ENCODE measurements at places on chromosomes 12 and 14.

GRCh38 chr14:80523518-80524117 lies 312.3 kb upstream of the DIO2 start:
- no peak for DNase-seq

- no peak for DNase-seq
Measured at GRCh38 chr12:1972856-1973317, 31.4 kb downstream of the DCP1B start.

DNA sequence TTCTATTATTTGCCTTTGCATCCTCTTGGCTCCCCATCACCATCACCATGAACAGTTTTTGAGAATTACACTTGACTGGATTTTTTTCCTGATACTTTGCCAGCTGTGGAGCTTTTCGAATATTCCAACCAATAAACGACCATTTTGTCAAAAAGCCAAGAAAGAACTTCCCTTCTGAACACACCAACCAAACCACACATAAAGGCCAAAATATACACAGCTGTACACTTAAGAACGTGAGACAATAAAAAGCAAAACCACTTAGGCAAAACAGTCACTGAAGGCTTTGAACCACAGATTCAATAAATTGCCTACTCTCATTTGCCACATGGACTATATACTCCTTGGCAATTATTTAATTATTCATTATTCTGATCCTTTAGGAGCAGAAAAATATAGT lies 1.1 kb downstream of the C14orf93 start:
- no peak for DNase-seq

- no peak for DNase-seq
Measured at GRCh38 chr14:32129124-32129523, 52.0 kb downstream of the ARHGAP5 start.

GRCh38 chr12:83739607-83740006 lies 1052.9 kb downstream of the TMTC2 start:
- no peak for DNase-seq

- DNase-seq = no peak
Measured at GRCh38 chr12:64821116-64821630, 3.3 kb upstream of the TBC1D30 start.

DNA sequence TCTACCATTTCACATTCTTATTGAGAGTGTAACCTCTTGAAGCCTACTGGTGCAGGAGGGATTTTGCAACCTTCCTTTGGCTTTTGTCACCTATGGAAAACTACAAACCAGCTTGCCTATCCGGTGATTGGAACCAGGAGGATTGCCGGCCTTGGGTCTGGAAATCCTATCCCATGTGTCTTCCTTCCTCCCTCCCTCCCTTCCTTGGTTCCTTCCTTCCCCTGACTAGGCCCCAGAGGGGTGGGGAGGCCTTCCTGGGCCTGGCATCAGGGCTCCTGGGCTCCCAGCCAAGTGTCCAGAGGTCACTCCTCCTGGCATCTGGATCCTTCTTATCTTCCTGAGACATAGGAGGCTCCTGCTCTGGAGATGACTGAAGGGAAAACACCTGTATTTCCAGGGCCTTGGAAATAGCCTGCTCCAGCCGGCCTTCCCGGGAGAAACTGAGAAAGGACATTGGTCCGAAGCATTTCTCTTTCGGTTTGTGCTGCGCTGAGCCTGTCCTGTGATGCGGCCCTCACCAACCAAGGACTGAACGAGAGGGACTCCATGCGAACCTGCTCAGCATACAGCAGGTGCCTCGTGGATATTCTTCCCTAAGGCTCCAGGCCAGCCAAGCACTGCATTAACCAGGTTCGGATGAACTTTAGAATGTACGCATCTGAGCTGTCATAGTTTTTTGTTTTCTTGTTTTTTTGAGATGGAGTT lies 43.4 kb downstream of the PSMA6 start:
- peak; percentile 92 for DNase-seq

- no peak for DNase-seq
Measured at GRCh38 chr14:97293659-97294058, 496.5 kb downstream of the VRK1 start.

GRCh38 chr14:100469632-100470522 lies 117.3 kb downstream of the BEGAIN start:
- DNase-seq = no peak

GRCh38 chr12:117098361-117099217 lies 627 bp downstream of the TESC start:
- peak; percentile 41 for DNase-seq

DNA sequence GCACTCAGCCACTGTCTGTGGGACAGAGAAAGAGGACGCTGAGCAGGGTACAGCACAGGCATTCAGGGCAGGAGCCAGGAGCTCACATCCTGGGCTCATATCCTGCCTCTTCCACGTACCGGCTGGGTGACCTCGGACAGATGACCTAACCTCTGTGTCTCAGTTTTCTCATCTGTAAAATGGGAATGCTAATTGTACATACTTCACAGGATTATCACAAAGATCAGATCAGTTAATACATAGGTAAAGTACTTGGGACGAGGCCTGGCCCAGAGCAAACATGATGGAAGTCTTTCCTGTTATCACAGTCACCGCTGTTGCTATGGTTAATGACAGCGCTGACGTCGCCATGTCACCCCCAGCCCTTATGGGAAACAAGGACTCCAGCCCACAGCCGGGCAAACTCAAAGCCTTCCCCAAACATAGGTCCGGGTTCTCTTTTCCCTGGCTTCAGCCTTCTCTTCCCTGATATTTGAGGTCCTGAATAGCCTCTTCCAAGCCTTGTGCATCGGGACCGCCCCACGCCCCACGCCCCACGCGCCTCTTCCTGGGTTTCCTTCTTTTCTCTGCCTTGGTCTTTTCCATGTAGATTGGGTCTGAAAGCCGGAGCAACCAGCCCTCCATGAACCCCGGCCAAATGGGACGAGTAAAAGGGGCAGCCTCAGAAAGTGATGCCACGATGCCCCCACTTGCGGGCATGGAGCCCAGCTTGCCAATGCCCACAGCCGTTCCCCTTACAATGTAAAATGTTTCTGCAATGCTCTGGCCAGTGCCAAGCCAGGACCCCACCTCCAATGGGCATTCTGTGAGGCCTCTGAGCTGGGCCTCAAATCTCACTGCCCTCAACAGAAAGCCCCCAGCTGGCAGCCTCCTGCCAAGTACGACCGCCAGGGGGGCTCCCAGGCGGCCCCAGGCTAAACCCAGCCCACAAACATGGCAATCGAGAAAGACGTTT lies 125.4 kb downstream of the RFLNA start:
- DNase-seq = no peak

- no peak for DNase-seq
Measured at GRCh38 chr12:47824198-47824597, 4.5 kb upstream of the HDAC7 start.

DNA sequence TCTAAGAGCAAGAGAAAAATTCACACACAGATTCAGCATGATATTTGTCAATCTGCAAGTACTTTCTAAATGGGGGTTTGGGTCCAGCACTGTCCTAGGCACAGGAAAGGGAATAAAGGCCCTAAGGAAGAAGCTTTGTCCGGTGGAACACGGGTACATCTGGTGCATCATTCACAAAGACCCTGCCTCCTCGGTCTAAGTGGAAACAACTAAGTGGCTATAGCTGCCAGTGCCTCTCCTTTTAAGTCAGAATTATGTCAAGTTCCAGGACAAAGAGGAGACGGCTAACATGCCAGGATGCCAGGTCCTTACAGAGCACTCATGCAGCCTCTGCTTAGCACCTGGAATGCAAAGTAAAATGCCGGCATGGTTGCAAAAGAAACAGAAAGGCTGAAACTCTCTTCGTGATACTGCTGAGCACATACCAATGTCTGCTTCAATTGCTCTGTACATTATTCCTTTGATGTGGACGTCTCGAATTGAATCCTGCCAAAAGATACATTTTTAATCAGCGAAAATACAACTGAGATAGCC lies 47.5 kb downstream of the NT5DC3 start:
- no peak for DNase-seq

- DNase-seq = no peak
Measured at GRCh38 chr14:32183151-32184058, 18.4 kb upstream of the RNU6-7 start.

DNA sequence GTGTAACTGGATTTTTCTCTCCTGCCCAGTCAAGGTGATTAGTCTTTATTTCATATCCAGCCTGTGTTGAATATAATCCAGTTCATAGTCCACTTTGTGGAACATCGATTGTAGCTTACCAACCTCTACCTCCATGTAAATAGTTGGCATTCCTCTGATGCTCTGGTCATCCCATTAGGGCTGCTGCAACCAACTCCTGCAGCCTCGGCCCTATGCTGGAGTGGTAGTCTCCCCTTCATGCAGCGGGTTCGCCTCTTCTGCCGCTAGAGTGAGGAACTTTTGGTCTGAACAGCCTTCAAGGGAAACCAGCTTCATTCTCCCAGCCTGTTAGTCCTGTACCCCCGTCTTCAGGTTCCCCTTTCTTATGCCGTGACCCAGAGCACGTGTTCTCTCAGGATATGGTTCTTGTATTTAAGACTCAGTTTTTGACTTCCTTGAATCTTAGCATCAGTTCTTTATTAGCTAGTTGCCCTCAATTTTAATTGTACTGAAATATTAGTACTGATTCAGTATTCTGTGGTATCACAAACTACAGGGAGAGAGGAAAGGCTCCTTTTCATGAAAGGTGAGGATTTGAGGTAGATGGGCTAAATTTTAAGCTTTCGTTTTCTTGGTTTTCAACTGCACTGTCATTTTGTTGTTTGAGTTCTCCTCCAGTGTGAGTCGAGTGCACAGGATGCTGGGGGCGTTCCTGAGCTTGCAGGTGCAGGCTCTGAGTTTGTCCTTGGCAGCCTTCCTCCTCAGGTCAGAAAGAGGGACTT lies 33.2 kb downstream of the ZNF664 start:
- no peak for DNase-seq

GRCh38 chr12:14479004-14479403 lies 88.7 kb downstream of the PLBD1 start:
- no peak for DNase-seq

DNA sequence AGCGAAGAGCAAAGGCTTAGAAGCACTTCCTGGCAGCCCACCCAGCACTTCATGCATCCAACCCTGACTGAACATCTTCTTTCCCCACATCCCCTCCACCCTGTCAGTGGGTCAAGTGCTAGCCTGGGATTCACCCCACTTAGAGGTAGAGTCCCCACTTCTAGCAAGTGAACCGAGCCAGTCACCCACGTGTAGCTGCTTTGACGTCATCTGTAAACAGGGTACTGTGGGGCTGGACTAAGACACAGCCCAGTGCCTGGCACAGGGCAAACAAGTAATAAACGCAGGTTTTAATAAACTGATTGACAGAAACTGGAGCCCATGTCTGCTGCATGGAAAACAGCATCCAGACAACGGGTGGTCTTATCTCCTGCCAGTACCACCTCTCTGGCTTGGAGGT lies 61.7 kb downstream of the ITPK1 start:
- DNase-seq = no peak

DNA sequence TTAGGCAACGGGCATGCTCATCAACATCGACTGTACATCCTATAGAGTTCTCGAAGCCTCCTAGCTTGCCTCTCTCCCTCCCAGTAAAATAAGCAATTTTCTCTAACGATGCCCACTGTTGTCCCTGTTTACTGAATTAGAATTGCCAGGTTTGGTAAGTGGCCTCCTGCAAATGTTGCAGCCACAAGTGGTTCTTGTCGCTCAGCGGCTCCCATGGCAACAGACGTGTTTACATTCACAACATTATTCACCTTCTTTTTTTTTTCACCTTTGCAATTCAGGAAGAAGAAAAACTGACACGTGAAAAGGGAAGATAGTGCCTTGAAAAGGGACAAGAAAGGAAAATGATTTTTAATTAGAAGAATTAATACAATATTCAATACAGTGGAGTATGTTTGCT lies 100.9 kb upstream of the PKP2 start:
- DNase-seq = no peak

DNA sequence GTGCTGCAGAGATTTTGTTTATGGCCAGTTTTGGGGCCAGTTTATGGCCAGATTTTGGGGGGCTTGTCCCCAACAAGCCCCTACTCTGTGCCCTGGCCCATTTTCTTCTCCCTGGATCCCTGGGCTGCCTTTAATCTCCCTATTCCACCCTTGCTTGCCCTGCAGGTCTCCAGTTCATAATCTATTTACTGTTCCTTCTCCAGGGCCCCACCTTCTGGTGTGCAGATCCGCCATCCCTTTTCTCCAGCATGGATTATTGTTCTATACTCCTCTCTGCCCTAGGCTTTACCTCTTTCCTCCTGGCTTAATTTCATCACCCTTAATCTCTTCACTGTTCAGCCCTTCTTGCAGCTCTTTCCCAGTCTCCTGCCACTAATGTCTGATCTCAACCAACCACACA lies 26.0 kb upstream of the NUDT4 start:
- DNase-seq = no peak

- DNase-seq = no peak
Measured at GRCh38 chr12:80443974-80444666, at the start of gene PTPRQ. Gene PTPRQ, plus strand, starts transcription at chr12:80444235. Its CDS starts 111 bp downstream, at chr12:80444346.

- no peak for DNase-seq
Measured at GRCh38 chr12:120239776-120240494, 25.6 kb downstream of the PXN start.

- peak; percentile 75 for DNase-seq
Measured at GRCh38 chr12:122111089-122111641, 32.6 kb downstream of the MLXIP start.

- no peak for DNase-seq
Measured at GRCh38 chr12:89215196-89215595, 137.1 kb downstream of the DUSP6 start.

DNA sequence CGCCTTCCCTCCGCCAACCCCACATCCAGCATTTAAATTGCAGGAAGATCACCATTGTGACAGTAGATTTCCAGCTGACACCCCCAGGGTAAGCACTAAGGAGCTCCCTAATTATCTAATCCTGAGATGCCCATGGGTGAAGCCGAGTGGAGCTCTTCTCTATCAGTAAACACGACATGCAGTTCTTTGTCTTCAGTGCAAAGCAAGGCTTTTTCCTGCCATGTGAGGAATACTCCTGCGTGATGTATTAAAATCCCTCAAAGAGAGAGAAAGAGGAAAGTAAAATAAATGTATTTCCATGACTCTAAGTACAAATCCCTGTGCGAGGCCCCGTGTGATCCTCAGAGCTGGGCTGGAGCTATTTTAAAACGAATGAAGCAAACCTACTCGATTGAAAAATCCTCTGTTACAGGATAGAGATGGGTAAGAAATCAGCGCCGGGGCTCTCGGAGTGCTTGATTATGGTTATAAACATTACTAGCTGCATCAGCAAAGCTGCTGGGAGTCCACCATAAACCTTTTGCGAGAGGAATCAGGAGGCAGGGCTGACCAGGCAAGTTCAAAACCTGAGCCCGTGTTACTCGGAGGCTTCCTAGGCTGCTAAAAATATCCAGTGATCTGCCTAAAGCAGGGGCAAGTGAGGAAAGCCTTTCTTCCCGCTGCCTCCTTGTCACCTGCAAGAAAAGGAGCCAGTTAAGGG lies 61.5 kb downstream of the MAP1LC3B2 start:
- DNase-seq = no peak

- no peak for DNase-seq
Measured at GRCh38 chr12:12364787-12365445, 8.0 kb downstream of the BORCS5 start.

- no peak for DNase-seq
Measured at GRCh38 chr12:52637299-52637698, 14.7 kb downstream of the KRT2 start.

GRCh38 chr12:124919521-124920352 lies 5.3 kb upstream of the UBC start:
- DNase-seq = peak; percentile 76

DNA sequence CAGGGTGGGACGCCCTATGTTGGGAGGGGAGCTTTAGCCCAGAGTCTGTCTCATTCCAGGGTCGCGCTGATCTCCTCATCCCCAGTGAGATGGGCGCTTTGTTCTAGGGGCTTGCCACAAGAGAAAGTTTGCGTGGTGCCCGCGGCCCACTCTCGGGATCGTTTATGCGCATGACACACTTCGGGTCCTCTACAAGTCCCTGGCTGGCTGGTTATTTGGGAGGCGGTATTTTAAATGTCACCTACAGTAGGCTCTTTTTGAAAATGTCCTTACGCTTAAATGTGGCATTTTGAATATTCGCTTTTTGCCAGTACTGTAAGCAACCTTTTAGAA lies 541 bp downstream of the GOLT1B start:
- peak; percentile 14 for DNase-seq
